Central memory CD4-positive, alpha-beta T cell (primary cell): ENCODE measurements at places on chromosomes 5 and 9.

DNA sequence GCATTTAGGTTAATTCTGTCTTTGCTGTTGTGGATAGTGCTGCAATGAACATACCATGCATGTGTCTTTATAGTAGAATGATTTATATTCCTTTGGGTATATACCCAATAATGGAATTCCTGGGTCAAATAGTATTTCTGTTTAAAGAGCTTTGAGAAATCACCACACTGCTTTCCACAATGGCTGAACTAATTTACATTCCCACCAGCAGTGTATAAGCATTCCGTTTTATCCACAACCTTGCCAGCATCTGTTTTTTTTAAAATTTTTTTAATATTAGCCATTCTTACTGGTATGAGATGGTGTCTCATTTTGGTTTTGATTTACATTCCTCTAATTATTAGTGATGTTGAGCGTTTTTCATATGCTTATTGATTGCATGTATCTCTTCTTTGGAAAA is 15.5 kb upstream of the TARS1 start:
- DNase-seq, result no peak

DNA sequence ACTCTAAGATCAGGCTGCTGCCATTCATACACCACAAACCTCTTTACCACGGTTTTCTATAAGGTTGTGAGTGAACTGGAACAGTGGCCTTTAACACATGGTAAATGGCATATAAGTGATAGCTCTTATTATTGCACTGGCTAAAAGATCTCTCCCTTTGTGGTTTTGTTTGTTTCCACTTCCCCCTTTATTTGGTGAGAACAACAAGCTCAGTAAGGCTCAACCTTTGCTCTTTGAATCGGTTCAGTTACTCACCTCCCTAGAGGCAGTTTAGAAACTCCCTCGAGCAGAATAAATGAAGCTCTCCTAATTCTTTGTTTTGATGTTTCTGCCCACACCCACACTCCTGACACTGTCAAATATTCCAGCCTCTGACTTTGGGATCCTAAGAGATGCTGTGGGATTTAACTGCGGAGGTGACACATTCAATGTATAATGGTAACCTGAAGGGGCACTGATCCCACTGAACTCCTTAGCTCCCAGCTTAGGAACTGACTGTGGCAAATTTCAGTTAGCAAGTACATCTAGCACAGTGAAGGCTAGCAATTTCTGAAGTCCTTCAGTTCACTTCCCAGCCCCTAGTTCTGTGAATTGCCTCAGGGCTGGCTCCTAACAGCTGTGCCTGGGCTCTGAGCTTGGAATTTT is 22.5 kb upstream of the RAD23B start:
- no peak for DNase-seq

DNA sequence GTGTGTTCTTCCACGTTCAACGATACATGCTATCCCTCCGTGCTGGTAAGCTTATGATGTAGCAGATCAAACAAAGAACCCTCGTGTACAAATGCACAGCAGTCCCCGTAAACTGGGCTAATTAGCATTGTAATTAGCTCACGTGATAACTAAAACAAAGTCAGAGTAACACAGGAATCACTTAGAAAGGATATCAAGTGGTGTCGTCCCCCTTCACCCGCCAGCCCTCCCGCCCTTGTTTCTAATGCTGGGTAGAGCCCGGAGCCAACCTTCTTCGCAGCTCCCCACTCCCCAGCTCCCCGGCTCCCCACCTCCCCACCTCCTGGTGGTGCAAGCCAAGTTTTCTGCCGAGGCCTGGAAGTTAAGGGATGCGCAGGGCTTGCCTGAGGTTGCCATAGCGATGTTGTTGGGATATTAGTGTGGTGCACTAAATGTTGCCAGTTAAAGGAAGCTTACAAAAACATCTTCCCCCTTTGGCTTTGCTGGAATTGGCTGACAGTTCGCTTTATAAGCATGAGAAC is 357.9 kb upstream of the CCNH start:
- no peak for DNase-seq

DNA sequence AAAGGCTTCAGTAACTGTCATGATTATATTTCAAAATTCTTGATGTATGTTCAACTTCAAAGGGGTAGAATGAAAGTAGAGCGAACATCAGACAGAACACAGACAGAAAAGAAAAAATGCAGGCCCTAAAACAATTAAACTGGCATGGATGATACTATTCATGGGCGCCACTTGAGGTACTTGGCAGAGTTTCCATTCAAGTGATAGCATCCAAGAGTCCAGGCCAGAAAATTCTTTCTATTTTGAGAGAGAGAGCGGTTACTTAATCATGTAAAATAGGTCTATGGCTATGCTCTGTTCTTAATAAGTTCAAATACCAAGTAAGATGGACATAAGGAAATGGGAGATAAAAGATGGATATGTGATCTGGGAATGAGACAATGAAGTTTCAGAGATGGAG is 21.4 kb upstream of the PRR16 start:
- DNase-seq, result no peak

DNA sequence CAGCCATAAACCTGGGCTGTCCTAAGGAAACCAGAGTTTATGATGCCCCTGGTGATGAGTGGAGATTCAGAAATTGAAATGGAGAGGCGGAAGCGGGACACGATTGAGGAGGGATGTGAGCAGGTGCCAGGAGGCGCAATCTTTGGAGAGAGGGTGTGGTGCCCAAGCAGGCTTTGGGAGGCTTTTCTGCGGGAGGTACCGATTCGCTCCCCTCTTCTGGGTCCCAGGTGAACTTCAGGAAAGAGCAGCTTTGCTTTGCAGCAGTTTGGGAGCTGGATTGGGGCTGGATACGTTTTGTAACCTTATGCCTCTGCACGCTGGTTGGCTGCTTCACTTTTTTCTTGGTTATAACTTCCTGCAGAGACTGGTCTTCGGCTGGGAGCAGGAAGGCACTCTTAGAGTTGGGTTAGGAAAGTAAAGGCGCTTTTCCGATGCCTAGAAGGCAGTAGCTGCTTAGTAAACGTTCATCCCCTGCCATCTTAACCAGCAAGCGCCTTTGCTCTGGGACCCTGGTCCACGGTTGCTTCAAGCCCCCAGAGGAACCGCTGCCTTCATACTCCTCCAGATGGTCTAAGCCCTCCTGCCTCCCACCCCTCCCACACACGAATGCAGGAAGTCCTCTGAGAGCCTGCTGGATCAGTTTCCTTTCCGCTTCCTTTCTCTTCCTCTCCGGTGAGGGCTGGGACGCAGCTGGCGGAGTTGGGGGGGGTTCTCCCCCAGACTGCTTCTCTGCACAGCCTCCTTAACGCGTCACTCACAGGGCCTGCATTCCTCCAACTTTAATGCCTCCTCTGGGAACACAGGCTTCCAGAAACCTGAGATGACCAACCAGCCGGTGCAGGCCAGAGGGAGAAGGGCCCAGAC is 15.2 kb upstream of the NEK6 start:
- DNase-seq, result no peak

DNA sequence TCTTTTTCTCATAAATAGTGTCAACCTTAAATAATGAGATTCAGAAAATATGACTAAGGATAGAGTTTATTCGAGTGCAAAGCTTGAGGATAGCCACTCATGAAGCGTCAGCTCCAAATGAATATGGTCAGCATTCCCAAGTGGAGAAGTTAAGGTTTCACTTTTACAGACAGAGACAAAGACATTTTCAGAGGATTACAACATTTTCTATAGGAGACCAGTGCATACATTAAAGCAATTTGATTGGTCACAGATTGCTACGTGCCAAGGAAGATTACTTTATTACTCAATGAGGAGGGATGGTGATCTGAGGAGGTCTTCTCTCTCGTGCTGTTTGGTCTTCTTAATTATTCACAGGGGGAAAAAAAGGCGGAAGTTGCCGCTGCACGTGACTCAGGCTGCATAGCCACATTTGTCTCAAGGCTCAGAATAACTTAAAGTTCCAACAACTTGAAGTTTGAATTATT is 60.1 kb upstream of the SPATA31C2 start:
- DNase-seq, result no peak

DNA sequence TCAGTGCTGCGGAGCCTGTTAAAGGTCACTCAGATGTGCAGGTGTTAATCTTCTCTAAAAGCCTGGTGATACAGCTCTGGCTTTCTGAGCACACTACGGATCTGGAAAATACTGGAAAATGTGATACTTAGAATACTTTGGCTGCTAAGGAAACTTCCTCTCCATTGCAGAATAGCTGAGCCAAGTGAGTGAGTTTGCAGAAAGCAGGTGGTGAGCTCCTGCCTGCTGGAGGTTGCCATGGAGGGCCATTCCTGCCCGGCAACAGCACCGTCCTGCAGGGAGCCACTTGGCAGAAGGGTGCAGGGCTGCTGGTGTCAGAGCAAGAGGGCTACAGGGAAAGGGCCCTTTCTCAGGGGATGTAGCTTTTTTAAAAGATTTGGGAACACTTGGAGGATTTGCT is 40.7 kb downstream of the SECISBP2 start:
- no peak for DNase-seq

GRCh38 chr5:160525471-160526261 is 104.0 kb downstream of the PTTG1 start:
- no peak for DNase-seq

GRCh38 chr5:42994555-42995359 is 45.4 kb downstream of the ANXA2R start:
- peak; percentile 85 for DNase-seq
